ENCODE measurements at places on chromosomes 1 and 21.

DNA sequence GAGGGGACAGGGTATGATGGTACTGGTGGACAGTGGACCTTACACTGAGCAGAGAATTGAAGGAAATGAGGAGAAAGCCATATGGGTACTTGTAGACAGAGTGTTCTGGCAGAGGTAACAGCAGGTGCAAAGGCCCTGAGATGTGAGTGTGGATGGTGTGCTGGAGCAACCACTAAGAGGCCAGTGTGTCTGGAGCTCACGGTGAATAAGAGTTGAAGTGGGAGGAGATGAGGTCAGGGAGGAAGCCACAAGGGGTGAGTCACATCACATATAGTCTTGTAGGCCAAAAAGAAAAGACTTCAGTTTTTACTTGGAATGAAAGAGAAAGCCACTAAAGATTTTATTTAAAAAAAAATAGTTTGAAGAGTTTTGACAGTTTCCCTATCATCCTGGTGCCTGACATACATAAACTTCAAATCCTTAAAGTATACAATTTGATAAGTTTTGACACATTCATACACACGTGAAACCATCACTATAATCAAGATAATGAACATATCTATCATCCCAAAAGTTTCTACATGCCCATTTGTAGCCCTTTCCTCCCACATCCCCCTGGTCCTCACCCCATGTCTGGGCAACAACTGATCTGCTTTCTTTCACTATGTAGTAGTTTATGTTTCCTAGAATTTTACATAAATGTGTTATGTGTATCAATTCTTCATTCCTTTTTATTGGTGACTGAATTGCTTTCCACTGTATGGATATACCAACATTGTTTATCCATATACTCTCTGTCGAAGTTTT, 148.4 kb downstream of the GPATCH2 start:
- peak; percentile 58 for DNase-seq

DNA sequence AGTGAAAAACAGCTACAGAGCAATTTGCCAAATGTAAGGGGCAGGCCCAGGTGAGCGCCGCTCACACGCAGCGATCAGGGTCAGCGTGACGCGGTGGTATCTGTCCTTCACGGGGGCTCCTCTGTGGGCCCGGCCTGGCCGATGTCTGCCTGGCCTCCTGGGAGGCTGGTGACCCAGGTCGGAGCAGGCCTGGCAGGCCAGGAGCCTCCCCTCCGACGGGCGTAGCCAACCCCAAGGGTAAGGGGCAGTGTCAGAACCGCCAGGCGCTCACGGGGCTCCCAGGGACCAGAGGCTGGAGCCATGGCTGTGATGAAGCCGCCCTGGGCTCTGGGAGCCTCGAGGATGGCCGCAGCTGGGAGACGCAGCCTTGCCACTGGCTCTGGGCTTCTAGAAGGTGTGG, 72.1 kb downstream of the MORN1 start:
- DNase-seq, result no peak

DNA sequence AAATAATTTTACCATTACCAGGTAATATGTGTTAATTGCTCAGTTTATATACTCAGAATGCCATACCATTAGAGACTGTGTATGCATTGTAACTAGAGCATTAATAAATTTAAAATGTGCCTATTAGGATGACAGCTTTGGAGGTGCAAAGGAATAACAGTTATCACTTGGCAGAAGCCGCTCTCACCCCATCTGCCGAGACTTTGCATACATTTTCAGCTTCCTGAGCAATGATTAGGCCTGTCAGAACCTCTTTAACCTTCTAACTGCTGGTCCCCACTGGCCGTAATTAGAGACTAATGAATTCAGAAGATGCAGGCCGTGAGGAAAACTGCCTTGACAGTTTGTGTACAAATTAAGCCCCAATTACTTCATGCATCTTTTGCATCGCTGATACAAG, 158.0 kb upstream of the PROX1 start:
- no peak for DNase-seq

DNA sequence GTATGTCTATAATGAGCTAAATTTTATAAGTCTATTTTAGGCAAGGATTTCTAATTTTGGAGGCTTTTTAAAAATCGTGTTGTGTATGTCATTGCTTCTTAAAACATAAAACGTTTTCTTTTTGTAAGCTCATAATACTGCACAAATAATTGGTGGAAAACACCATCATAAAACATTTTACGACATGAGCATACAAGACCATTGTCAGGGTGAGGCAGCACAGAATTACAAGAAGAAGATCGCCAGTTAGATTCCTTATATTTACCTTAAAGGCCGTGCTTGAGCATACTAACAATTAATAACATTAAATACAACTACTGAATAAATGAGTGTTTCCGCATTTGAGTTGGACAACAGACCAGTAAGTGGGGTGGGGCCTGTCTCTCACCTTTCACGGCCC, 19.1 kb upstream of the LMX1A start:
- no peak for DNase-seq

DNA sequence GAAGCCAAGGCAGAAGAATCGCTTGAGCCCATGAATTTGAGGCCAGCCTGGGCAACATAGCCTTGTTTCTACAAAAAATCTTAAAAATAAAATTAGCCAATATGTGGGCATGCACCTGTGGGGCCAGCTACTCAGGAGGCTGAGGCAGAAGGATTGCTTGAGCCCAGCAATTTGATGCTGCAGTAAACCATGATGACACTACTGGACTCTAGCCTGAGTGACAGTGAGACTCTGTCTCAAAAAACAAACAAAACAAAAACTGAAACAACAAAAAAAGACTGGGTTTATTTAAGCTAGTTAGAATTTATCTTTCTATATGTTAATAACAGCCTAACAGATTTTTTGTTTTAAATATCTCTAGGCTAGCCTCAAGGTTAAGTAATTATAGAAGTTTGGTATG, 57.4 kb downstream of the SLC35A3 start:
- no peak for DNase-seq

All from activated T-cell treated with anti-CD3 and anti-CD28 coated beads for 24 hours (primary cell).